CD4-positive, alpha-beta memory T cell (primary cell): ENCODE measurements at places on chromosomes 1 and 21. TPM values are rescaled to one million over a fixed set of nuclear protein-coding genes. Genes with fewer than 3 reads are reported as not detected.

The GUK1 gene
- 179 TPM for total RNA-seq

The TCP10L gene
- 0.55 TPM for total RNA-seq

The CHIA gene
- total RNA-seq = not detected

The ERG gene
- total RNA-seq = not detected

The SLC30A10 gene
- total RNA-seq = not detected

The ITLN2 gene
- total RNA-seq = not detected

The SPTA1 gene
- not detected for total RNA-seq

The HEYL gene
- total RNA-seq = not detected

The PLA2G2A gene
- not detected for total RNA-seq

The IFNLR1 gene
- total RNA-seq = 4.5 TPM

The TRMT1L gene
- total RNA-seq = 33.9 TPM

The SPRR3 gene
- not detected for total RNA-seq

GRCh38 chr1:41282679-41283317, 40.7 kb upstream of the SCMH1 start:
- DNase-seq = peak; percentile 2

- no peak for DNase-seq
Measured at GRCh38 chr1:66393586-66394287, 140.2 kb upstream of the SGIP1 start.

- DNase-seq = no peak
Measured at GRCh38 chr1:113320272-113320671, 70.0 kb upstream of the MAGI3 start.

DNA sequence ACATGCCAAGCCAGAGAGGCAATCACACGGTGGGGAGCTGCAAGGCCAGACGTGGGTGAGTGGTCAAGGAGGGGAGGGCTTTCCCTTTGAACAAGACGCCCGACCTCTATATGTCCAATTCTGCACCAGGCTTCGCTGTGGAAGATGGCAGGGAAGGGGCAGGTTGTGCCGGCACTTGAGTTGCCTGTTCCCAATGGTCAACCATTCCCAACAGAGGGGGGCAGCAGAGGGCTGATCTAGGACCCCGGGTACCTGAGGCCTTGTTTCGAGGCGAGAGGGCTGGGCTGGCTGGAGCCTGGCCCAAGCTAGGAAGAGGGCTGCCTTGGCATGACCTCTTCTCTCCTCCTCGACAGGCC, 64.9 kb downstream of the TMEM53 start:
- DNase-seq = no peak

DNA sequence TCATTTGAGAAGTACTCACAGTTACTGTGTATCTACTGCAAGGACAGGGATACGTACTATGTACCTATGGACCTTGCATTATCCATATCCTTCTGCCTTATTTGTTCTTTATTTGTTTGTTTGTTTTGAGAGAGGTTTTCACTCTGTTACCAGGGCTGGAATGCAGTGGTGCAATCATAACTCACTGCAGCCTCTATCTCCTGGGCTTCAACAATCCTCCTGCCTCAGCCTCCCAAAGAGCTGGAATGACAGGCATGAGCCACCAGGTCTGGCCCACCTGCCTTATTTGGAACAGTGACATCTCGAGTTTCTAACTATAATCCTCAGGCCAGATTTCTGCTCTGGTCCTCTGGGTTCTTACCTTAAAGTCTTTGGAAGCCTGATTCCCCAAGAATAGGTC, 395.5 kb upstream of the PKN2 start:
- DNase-seq = no peak

DNA sequence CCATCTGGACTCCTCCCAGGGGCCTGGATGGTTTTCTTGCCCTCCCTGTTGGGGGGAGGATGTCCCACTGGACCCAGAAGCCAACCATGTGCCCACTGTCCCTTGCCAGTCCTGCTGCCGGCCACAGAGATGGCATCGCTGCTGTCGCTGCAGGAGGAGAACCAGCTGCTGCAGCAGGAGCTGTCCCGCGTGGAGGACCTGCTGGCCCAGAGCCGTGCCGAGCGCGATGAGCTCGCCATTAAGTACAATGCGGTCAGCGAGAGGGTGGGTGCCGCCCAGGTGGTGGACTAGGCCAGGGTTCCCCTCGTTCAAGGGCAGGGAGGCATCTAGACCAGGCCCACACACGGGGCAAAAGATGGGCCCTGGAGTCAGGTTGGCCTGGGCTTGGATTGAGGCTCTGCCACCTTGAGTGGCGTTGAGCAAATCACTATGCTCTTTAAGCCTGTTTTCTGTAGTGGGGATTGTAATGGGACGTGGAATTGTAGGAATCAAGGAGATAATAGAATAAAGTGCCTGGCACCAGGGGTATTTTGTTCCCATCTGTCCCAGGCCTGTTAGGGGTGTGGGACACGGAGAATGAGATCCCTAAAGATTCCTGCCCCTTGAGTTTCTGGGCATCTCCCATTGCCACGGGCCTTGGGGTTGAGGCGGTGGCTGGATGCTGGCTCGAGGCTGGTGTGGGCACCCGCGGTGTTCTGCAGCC, 2.6 kb downstream of the CROCC start:
- no peak for DNase-seq

GRCh38 chr1:2506901-2507565, 19.4 kb downstream of the PANK4 start:
- no peak for DNase-seq

DNA sequence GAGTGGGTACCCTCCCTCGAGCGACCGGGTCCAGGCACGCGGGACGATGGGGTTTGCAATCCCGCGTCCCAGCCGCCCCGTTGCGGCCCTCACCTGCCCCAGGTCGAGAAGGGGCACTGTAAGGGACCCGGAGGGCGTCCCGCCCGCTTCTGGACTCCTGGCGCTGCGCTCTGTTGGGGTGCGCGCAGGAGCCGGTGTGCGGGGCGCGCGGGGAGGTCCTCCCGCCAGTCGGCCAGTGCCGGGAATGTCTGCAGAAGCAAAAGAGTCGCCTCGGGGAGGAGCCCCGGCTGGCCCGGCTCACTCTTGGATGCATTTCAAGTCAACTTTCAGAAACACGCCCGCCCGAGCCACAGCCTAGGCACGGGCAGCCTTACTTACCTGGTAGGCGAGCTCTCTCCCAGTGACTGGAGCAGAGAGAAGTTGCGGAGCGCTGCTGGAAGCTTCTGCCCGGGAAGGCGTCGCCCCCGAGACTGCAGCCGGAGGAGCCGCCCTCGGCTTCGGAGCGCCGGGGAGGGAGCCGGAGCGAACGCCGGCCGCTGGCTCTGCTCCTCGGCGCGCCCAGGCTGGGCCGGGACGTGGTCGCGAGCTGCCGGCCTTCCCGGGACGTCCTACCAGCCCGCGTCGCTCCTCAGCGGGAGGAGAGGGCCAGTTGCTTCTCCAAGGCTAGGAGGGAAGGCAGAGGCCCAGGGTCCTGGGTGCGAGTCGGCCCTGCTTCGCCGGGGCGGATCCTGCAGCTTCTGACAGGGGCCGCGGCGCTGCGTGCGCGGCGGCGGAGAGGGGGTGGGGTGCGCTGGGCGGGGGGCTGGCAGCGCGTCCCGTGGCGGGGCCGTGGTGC, at the start of gene LMX1A:
TSS of gene LMX1A (minus strand) at position 739 of the 835 bp plus-strand sequence. CDS start 1,156 bp downstream, outside the sequence.
- DNase-seq = no peak

- DNase-seq = no peak
Measured at GRCh38 chr1:3247521-3248121, 178.6 kb downstream of the PRDM16 start.

DNA sequence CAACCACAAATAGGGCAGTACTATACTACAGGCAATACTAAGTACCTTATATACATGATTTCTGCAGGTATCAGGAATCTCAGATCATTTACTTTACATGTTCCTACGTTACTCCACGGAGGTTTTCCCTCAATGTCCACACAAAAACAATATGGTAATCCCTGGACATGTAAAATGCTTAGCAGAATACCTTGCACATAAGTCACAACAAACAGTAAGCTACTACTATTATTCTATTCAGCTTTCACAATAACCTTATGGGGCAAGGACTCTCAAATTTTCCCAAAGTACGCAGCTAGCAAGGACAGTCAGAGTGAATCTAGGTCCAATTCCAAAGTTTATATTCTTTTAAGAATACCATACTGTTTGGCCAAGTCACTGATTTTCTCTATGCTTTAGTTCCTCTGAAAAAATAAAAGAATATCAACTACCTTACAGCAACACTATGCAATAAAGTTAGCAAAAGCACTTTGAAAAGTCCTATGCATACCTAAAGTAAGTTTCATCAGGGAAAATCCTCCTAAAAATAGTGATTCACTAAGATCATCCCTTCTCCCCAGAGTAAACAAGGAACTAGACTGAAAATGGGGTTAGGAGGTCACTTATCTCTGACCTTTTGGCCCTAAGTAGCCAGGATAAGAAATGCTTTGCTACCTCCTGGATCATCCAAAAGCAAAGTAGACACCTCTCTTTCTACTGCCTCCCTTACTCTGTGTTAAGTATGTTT, 67.4 kb downstream of the LUZP1 start:
- no peak for DNase-seq

DNA sequence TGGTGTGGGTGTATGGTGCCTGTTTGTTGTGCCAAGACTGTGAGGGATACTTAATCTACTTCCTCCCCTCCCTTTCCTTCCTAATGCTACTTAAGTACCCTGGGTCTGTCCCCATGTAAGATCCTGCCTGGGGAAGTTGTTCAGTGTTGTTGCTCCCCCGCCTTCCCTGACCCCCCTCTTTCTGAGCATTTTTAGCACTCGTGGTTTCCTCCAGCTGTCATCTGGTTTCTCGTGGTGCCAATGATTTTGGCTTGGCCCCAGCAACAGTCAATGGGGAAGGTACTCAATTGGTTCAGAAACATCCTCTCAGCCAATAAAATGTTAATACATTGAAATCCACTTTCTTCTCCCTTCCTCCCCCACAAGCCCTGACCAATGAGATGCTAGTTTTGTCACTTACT, 8.0 kb upstream of the B4GALT3 start:
- peak; percentile 87 for DNase-seq

DNA sequence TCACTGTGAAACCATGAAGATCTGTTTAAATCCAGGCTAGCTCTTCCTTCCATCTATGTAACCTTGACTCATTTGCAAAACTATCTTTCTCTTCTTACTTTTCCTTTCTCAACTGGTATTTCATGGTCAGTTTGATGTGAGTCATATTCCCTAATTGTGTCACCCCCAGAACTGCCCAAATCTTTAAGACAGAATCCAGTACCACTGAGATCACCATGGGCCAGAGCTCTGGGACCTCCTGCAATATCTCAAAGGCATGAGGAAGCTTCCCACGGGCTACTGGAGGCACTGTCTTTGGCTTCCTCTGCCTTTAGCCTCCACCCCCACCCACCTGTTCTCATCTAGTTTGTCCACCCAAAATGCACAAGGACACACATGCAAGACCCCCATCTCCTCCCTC, 274.4 kb upstream of the FMN2 start:
- DNase-seq = no peak

GRCh38 chr1:193926956-193927355, 740.5 kb upstream of the B3GALT2 start:
- no peak for DNase-seq

DNA sequence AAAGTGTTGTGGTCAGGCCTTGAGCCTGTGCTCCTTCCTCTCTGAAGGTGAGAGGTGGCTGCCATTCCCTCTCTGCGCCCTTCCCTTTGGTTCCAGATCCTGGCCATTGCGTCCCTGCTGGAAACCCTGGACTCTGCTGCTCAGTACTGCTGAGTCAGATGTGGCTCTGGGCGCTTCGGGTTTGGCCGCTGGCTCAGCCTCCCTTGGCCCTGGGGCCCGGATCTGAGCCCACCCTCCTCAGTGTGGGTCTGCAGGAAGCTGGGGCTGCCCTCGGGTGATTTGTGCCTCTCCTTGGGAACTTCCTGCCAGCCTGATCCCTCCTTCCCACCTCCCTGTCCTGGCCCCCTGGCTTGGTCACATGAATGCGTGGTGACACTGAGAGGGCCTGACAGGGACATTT, 32.2 kb downstream of the QSOX1 start:
- no peak for DNase-seq

GRCh38 chr1:58789322-58789856, 5.5 kb upstream of the JUN start:
- no peak for DNase-seq

DNA sequence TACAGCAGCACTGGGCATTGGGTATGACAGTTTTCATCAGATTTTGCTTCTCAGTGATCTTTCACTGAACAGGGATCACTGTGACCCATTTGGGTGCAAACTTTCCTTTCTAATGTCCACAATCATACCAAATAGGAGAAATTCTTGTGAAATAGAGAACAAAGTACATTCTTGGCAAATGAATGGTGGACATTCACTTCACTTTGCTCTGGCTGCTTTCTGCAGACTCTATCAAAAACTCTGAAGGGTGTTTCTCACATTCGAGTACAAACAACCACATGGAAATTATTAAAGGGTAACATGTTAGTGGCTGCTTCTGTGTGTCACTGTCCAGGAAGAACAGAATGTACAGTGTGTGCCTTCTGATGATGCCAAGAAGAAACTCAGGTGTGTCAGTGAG, 61.9 kb upstream of the ADAM30 start:
- DNase-seq = no peak

DNA sequence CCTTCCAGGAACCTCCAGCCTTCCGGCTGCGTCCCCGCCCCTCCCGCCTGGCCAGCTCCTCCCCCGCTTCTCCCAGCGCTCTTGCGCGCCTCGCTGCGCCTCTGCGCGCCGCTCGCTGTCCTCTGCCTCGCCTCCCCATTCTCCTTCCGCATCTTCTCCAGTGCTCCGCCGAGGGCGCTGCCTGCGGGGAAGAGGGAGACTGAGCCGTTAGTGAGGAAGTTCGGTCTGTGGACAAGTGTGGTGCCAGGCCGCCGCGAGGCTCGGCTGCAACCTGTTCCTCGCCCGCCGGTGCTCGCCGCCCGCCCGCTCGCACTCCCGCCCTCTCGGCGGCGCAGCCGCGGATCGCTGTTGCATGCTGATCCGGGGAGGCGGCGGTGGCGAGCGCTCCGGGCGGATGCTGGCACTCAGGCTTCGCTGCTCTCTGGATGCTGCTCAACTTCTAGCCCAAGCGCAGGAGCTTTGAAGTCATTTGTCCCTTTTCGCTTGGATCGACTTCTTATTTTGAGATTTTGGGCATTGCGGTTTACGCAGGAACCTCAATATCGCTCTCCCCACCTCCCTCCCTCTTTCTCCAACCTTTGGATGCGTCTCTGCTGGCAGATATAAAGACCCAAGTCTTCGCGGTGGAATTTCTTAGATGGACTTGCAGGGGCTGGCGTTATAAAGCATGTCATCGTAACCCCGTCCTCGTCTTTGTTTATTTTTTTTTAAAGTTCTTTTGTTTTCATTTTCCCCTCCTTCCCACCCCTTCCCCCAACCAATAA, 614 bp upstream of the CACNA1E start:
- no peak for DNase-seq

- no peak for DNase-seq
Measured at GRCh38 chr21:36949171-36950141, 17.0 kb downstream of the HLCS start.

- DNase-seq = peak; percentile 21
Measured at GRCh38 chr1:52139817-52140540, 1.9 kb upstream of the ZFYVE9 start.
